T47D (cell line): ENCODE measurements at places on chromosomes 4 and X.
A peak's percentile ranks its signal among the peaks of the same experiment; 100 is the strongest.

DNA sequence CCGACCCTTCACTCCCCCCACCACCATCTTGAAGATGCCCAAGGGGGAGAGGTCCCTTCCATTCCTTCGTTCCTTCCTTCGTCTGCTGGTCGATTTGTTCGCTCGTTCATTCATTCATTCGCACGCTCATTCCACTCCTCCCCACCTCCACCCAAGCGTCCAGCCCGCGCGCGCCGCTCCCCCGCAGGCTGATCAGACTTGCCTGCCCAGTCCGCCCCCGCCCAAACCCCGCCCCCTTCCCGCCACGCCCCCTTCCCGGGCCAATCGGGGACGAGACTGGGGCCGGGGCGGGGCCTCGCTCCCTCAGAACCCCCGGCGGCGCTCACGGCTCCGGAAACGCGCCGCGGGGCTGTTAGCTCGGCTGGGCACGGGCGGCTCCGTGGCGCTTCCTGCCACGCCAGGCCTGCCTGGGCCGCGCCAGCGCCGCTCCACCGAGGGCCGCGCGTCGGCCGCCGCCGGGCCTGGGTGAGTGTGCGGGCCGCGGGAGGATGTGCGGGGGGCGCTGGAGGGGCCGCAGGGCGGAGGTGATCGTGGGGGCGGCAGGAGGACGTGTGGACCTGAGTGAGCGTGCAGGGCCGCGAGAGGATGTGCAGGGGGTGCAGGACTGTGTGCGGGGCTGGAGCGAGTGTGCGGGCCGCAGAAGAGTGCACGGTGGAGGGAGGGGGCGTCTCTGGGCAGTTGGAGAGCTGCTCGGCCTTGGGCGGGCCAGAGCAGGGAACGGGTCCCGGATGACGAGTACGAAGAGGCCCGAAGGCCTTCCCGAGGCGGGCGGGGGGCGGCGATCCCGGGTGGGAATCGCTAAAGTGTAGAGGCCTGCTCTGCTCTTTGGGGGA is at the start of gene ZNF275:
TSS of gene ZNF275 (plus strand) at position 333 of the 833 bp plus-strand sequence. CDS start 2,527 bp downstream, outside the sequence.
- peak; percentile 70 for DNase-seq

GRCh38 chr4:68803013-68803412 is 12.8 kb upstream of the UGT2B10 start:
- DNase-seq = no peak

GRCh38 chrX:22012051-22012450 is 20.1 kb upstream of the PHEX start:
- no peak for DNase-seq

- DNase-seq = no peak
Measured at GRCh38 chr4:183435803-183436202, 8.6 kb upstream of the CDKN2AIP start.

- DNase-seq = no peak
Measured at GRCh38 chr4:119707336-119707735, 78.7 kb upstream of the PDE5A start.

- DNase-seq = no peak
Measured at GRCh38 chr4:143407474-143407873, 70.8 kb downstream of the GAB1 start.

DNA sequence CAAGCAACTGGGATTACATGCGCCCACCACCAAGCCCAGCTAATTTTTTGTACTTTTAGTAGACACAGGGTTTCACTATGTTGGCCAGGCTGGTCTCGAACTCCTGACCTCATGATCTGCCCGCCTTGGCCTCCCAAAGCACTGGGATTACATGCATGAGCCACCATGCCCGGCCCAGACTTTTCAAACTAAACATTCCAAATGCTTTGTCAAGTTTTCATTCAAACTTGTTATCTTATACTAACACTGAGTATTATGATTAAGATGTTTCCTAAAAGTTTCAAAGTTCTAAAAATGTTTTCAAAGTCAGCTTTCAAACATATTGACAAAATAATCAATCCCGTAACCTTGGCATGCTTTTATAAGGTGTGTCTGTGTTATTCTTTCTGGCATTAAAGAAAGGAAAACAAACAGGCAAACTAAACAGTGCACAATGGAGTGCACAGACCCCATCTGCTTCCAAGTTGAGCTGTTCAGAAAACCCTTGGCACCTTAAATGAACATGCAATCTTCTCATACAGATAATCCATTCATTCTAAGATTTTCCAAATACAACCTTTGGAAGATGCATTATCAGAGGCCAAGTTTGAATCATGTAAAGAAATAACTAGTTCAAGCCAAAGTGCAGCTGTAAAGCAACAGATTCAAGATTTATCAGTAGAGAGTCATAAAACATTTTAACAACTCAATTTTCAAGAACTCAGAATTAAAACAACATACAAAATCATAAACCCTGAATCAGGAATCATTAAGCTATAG is 49.1 kb downstream of the ABCG2 start:
- no peak for DNase-seq
